ENCODE measurements at places on chromosomes 5 and 9.
A peak's percentile ranks its signal among the peaks of the same experiment; 100 is the strongest.

GRCh38 chr5:94595281-94595840, 23.0 kb downstream of the KIAA0825 start:
- DNase-seq, result peak; percentile 86

- no peak for DNase-seq
Measured at GRCh38 chr5:73448463-73449136, at the start of gene FOXD1. FOXD1 (minus strand) TSS chr5:73448777; CDS start chr5:73448362, 415 bp downstream.

GRCh38 chr9:70031141-70031545, 12.5 kb upstream of the MAMDC2 start:
- DNase-seq, result no peak

GRCh38 chr5:139633295-139634027, 14.7 kb upstream of the CXXC5 start:
- peak; percentile 63 for DNase-seq

- DNase-seq, result no peak
Measured at GRCh38 chr5:171149333-171149732, 159.7 kb upstream of the TLX3 start.

GRCh38 chr9:96149533-96150280, 152.3 kb downstream of the HSD17B3 start:
- no peak for DNase-seq

DNA sequence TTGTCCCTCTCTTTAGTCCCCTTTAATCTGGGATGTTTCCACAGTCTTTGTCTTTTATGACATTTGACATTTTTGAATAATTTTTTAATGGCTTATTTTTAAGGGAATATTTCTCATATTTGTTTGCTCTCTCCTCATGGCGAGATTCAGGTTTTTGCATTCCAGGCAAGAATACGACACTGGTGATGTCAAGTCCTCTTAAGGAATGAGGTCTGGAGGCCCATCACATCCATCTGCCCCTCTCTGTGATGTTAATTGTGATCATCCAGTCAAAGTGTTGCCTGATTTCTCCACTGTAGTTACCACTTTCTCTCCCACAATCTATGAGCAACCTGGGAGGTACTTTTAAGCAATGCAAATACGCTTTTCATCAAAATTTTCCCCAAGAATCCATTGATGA, 193.2 kb downstream of the MAST4 start:
- no peak for DNase-seq

DNA sequence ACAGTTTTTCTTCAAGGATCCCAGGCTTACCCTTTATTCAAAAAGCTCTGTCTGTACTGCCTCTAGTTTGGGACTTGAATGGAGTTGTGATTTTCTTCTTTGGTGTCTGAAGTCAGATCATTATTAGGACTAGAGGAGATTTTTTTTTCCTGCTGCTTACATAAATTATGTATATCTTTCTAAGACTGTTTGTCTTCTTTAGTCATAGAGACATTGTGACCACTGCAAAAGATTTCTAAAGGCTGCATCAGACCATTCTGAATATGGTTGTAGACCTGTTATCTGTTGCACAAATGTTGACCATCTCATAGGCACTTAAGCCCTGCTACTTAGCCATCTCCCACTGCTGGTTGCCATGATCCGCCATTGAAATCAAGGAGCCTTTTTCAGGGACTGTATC, 238.5 kb upstream of the SMARCA2 start:
- DNase-seq, result no peak

- no peak for DNase-seq
Measured at GRCh38 chr9:109856785-109857184, 76.8 kb downstream of the PALM2AKAP2 start.

DNA sequence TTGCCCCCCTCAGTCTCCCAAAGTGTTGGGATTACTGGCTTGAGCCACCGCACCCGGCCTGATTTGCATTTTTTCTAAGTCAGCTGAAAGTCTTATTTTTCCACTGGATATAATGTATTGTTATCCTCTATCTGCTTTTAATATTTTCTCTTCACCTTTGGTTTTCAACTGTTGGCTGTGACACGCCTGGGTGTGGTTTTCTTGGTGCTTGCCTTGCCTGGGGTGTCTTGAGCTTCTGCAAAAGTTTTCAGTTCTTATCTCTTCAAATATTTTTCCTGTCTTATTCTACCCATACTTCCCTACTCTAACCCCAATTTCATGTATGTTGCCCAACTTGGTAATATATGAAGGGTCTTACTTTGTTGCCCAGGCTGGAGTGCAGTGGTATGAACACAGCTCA, 4.3 kb upstream of the MXD3 start:
- DNase-seq, result no peak

- no peak for DNase-seq
Measured at GRCh38 chr5:175491223-175491622, 12.9 kb downstream of the SFXN1 start.

DNA sequence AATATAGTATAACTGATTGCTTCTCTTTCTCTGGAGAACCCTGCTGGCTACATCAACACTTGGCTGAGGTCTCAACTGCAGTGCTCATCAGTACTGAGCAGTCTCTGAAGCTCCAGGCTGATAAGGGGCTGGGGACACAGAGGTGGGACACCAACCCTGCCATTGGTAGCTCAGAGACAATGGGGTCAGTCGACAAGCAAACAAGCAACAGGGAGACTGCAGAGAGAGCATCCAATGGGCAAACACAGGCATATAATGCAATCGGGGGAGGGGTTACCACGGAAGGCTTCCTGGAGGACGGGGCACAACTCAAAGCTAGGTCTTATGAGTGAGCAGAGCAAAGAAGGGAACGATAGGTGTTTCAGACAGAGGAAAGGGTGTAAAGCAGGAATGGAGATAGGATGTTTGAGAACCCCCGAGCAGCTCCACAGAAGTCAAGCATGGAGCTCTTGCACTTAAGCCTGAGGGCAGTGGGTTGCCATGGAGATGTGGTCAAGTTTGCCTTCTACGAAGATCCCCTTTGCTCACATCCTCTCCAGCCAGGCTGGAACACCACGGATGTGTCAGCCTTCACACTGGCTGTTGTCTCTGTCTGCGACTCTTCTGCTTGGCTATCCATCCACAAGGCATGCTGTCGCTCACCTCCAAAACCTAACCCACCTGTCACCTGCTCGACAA, 21.5 kb upstream of the AKNA start:
- DNase-seq, result peak; percentile 94

DNA sequence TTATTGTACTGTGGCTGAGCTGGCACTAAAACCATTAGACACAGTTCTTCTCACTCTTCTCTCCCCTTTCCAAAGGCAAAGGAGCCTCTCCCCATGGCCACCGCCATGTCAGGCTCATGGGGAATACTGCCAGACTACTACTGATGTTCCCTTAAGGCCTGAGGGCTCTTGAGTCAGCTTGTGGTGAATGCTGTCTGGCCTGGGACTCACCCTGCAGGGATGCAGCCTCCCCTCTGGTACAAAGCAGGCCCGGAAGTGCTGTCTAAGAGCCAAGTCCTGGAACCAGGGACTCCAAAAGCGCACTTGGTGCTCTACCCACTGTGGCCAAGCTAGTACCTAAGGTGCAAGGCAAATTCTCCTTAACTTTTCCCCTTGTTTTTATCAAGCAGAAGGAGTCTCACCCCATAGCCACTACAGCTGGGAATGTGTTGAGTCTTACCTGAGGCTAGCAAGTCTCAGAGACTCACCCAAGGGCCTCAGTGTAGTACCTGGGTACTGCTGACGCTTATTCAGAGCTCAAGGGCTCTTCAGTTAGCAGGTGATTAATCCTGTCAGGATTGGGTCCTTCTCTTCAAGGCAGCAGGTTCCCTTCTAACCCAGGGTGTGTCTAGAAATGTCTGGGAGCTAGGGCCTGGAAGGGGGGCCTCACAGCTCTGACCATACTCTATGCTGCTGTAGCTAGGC, 33.2 kb upstream of the C5orf46 start:
- no peak for DNase-seq

DNA sequence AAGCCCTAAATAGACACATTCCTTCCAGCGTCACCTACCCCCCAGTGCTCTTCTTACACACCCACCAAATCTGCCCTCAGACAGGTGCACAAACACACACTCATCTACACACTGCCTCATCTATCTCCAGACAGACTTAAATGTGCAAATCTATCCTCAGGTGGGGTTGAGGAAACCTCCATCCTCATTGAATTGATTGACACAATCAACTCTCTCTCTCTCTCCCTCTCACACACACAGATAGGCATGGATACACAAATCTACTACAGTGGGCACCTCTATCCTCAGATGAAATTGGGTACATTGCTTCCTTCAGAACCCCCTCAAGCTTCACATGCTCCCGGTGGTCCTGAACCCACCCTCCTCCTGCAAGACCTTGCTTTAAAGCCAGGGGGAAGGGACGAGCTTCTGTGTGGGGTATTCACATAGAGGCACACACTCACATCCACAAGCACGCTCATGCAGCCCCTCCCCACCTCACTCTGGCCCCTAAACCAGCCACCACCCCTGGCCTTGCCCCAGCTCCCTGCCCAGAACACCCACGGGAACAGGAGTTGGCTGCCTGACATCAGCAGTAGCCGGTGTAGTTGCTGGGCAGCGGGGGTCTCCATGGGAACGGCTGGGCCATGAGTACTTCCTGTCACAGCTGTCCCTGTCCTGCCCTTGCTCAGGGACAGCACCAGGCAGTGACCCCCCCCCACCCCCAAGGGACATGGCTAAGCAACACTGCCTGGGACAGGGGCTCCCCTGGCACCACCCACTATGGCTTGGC, 22.8 kb downstream of the PCDH1 start:
- DNase-seq, result no peak
